ENCODE measurements at places on chromosomes 7 and 10.

- no peak for DNase-seq
Observed at GRCh38 chr10:91679296-91679695, 46.4 kb upstream of the PPP1R3C start.

- no peak for DNase-seq
Observed at GRCh38 chr7:122304996-122305421, 459 bp upstream of the FEZF1 start.

GRCh38 chr10:93827056-93827804 lies 66.5 kb upstream of the SLC35G1 start:
- no peak for DNase-seq

DNA sequence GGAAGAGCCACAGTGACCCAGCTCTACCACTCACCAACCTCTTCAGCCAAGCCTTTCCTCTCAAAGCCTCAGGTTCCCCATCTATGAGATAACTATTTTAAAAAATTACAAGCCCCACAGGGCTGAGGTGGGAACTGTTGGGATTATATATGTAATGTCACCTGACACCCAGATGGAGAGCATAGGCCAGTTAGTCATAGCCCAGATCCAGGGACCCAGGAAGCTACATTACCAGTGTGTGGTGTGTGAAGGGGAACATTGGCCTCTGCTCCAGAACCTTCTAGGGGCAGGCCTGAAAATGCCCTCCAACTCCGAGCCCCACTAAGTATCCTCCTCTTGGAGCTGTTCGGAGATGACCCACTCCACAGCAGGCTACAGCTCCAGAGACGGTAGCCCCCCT lies 162.4 kb downstream of the NRF1 start:
- peak; percentile 56 for DNase-seq

GRCh38 chr7:100719523-100720278 lies 567 bp upstream of the EPO start:
- DNase-seq = peak; percentile 64

DNA sequence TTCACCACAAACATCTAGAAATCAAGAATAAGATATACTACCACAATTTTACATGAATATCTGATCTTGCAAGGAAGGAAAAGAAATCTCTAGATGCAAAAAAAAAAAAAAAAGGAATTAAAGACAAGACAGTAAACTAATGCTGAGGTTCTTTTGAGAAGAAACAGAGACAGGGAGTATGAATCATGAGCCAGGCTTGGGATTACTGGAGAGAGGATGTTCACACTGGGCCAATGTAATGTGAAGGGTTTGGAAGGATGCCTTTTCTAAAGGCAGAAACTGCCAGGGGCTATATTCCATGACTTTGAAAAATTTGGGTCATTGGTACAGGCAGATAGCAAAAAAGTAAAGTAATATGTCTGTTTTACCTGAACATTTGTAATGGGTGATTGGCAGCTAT lies 573.0 kb upstream of the IGFBP3 start:
- DNase-seq = no peak

GRCh38 chr7:84813376-84813775 lies 373.5 kb downstream of the SEMA3D start:
- DNase-seq = no peak

Measured in NCI-H2171 treated with DMSO at 0.1 percent for 48 hours (cell line).